ENCODE measurements at places on chromosomes 3 and 15. TPM values are rescaled to one million over a fixed set of nuclear protein-coding genes. Genes with fewer than 3 reads are reported as not detected.

DNA sequence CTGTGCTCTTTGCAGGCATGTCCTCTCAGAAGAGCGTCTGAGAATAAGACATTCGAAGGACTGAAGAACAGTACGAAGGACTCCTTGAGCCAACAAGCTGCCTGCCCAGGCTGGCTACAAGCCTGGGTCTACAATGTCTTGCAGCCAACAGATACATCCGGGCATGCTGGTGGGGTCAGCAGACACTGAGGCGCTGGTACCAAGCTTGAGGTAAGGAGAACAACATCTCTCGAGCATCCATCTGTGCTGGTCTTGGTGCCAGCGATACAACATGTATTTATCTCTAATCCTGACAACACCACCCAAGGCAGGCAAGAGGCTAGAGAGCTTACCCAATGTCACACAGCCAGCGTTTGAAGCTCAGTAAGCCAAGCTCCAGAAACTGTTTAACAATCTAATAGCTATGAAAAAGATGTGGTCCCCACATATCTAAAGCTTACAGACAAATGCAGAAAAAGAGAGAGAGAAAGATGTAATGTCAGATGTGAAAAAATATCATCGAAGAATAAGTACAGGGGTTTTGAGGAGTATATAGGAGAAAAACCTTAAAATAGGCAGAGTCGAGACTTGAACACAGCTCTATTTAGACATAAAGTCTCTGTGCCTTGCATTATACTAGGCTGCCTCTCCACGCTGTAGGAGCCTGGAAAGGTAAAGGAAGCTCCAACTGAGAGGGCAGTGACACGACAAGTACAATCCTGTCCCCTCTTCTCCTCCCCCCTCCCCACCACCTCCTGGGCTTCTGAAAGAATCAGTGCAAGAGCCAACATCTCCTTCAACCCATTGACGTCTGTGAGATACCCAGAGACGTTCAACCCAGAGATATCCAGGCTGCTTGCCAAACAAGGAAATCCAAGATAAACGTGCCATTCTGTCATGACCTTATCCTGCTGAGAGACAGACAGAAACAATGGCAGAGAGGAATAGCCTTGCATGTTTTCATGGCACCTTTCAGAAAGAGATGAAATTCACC lies 39.4 kb downstream of the WWTR1 start:
- H3K36me3 ChIP-seq, result no peaks in the 10 kb centered on the region
- H3K27ac ChIP-seq, result peak overlapping the region; percentile 19
- DNase-seq, result no peak
- no peaks in the 10 kb centered on the region for H3K4me1 ChIP-seq
- H3K4me3 ChIP-seq, result no peak overlapping the region

DNA sequence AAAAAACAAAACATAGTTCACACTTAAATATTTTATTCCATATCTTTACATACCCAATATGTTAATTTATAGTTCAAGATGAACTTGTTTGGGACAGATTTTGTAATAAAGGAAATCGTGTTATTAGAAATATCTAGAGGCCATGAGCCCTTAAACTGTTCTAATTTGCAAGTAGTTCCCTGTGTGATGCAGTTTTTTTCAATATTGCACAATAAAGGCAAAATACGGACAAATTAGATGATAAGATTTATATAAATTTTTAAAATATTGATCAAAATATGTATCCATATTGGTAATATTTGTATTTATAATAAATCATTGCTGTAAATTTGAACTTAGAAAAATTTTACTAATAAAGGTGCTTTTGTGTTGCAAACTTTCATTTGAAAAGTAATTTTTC lies 23.8 kb downstream of the CTNNB1 start:
- DNase-seq, result no peak
- H3K36me3 ChIP-seq, result peaks cover 43% of the 10 kb centered on the region
- H3K27me3 ChIP-seq, result no peaks in the 10 kb centered on the region
- no peak overlapping the region for H3K4me3 ChIP-seq
- no peak overlapping the region for H3K27ac ChIP-seq

The SLC12A1 gene
- total RNA-seq, result not detected

DNA sequence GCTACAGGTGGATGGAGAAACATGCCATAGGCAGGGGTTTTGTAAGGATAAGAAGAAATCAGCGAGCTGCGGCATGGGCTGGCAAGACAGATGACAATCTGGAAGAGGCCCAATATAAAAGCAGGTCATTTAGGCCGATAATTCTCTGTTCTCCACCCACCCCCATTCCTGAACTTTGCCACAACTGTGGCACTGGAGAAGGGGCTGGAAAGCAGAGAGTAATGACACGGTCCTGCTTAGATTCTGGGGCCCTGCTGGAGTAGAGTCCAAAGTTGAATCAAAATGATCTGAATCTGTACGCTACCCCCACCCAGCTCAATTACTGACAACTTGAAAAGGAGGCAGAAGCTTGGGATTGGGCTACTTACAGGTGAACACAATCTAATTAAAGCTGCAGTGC lies 18.4 kb upstream of the BUB1B start:
- no peaks in the 10 kb centered on the region for H3K36me3 ChIP-seq
- H3K4me3 ChIP-seq, result no peak overlapping the region
- no peak overlapping the region for H3K27ac ChIP-seq
- no peak for DNase-seq
- no peaks in the 10 kb centered on the region for H3K4me1 ChIP-seq
- no peaks in the 10 kb centered on the region for H3K27me3 ChIP-seq

The FANCD2OS gene
- not detected for total RNA-seq

The IL17RD gene
- total RNA-seq, result 15.9 TPM

DNA sequence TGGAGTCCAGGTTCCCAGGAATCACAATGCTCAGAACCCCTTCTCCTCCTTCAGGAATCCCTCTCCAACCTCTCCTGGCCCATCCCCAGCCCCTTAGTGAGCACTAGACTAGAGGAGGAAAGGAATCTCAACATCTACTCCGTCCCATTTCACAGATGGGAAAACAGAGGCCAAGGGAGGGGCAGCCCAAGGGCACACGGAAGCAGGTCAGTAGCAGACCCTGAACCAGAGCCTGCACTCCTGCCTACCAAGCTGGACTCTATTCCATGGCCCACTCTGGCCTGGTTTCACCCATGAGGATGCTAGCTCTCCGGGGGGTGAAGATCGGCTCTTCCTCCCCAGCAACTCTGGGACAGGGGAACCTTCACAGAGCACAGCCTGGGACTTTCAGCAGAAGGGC lies 14.3 kb downstream of the SEMA7A start:
- H3K27me3 ChIP-seq, result no peaks in the 10 kb centered on the region
- no peak overlapping the region for H3K4me3 ChIP-seq
- H3K27ac ChIP-seq, result peak overlapping the region; percentile 94
- H3K36me3 ChIP-seq, result peaks cover 36% of the 10 kb centered on the region
- DNase-seq, result no peak

GRCh38 chr15:47961401-47962090 lies 159.2 kb upstream of the SLC24A5 start:
- H3K27ac ChIP-seq, result no peak overlapping the region
- no peaks in the 10 kb centered on the region for H3K36me3 ChIP-seq

The CACNA2D2 gene
- 2.2 TPM for total RNA-seq

The IQCF2 gene
- not detected for total RNA-seq

DNA sequence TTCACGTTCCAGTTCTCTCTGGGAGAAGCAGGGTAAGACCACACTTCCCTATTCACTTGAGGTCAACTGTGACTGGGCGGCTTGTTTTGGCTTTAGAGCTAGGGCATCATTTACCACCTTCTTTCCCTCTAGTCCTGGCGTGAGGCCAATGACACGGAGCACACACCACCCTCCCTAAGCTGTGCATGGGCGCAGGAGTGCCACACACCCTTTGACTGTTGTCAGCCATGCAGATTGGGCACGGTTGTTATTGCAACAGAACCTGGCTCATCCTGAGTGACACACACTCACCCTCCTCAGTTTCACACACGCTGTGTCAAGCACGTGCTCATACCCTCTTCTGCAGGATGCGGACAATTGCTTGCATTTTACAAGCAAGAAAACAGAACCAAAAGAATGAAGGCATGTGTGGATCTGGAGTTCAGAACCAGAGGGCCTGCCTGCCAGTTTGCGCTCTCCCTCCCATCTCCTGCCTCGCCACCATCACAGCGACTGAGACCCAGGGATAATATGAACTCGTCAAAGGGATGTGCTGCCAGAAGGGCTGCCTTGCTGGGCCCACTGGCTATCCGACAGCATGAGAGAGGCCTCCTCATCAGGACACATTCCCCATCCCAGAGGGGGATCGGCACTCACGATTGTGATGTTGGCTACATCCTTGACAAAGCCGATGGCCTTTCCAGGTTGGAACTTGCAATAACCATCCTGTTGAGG lies 17.6 kb downstream of the CTSH start:
- no peaks in the 10 kb centered on the region for H3K27me3 ChIP-seq
- peak; percentile 53 for DNase-seq
- H3K4me1 ChIP-seq, result peaks cover 28% of the 10 kb centered on the region

- peak overlapping the region; percentile 63 for H3K4me3 ChIP-seq
- DNase-seq, result no peak
- peaks cover 30% of the 10 kb centered on the region for H3K4me1 ChIP-seq
- H3K27ac ChIP-seq, result peak overlapping the region; percentile 85
- peaks cover 7% of the 10 kb centered on the region for H3K36me3 ChIP-seq
Observed at GRCh38 chr3:37993460-37993819, 2.9 kb downstream of the VILL start.

The ITIH1 gene
- total RNA-seq, result 1.8 TPM

The IFT57 gene
- 34.8 TPM for total RNA-seq

The LIPC gene
- total RNA-seq, result 0.60 TPM

- H3K27me3 ChIP-seq, result no peaks in the 10 kb centered on the region
- no peaks in the 10 kb centered on the region for H3K4me1 ChIP-seq
- no peaks in the 10 kb centered on the region for H3K36me3 ChIP-seq
- H3K4me3 ChIP-seq, result no peak overlapping the region
Observed at GRCh38 chr3:155423526-155424322, 130.2 kb upstream of the STRIT1 start.

DNA sequence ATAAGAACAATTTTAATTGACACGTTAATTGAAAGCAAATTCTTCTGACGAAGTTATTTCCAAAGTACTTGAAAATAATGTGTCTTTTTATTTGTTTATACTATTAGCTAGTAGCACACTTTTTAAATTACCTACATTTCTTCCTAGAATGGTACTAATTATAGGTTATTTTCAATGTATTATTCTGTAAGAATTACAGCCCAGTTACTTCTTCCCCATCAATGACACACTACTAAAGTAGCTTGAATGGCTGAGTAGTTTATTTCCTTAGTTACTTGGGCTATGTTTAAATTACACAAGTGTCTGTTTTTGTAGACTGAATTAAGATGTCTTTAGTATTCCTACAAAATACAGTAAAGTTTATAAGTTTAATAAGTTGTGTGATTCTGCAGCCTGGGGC lies 217.6 kb upstream of the IL12A start:
- peaks cover 4% of the 10 kb centered on the region for H3K4me1 ChIP-seq
- no peak overlapping the region for H3K4me3 ChIP-seq
- H3K27ac ChIP-seq, result no peak overlapping the region
- H3K36me3 ChIP-seq, result no peaks in the 10 kb centered on the region
- H3K27me3 ChIP-seq, result peaks cover 4% of the 10 kb centered on the region

DNA sequence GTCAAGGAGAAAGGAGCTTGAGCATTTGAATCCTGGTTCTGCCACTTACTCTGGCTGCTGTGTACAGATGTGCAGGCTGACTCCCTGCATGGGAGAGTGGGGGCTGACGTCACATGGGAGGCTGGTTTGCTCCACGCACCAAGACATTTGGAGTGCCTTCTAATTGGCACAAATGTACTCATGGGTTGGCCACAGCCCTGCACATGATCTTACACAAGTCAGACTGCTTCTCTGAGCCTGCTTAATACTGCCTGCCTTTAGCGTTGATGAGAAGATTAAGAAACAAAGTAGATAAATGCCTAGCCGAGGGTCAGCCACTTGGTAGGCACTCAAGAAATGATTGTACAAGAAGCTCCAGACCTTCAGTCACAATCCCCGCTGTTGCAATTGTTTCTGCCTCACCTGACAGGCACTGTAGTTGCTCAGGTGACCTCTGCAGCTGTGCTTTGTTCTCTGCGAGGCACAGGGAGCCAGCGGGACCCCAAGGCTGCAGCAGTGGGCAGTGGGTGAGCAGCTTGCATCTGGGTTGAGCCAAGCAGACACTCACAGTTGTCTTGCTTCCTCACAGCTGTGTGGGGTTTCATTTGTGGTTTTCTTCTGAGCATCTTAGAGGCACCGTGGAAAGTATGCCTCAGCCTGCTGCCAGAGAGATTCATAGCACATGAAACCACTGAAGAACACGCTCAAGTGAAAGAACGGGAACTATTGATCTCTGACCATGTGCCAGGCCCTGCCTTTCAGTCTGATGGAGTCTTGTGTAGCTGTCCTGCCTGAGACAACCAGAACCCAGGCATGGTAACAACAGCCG lies 33.1 kb downstream of the GRK7 start:
- H3K27me3 ChIP-seq, result no peaks in the 10 kb centered on the region
- H3K4me3 ChIP-seq, result no peak overlapping the region
- no peaks in the 10 kb centered on the region for H3K36me3 ChIP-seq
- peaks cover 18% of the 10 kb centered on the region for H3K4me1 ChIP-seq
- peak overlapping the region; percentile 81 for H3K27ac ChIP-seq

The IL17RB gene
- total RNA-seq, result 0.17 TPM

The HRG gene
- not detected for total RNA-seq

- H3K36me3 ChIP-seq, result peaks cover 100% of the 10 kb centered on the region
- H3K27ac ChIP-seq, result no peak overlapping the region
- H3K27me3 ChIP-seq, result no peaks in the 10 kb centered on the region
- H3K4me1 ChIP-seq, result peaks cover 59% of the 10 kb centered on the region
Observed at GRCh38 chr3:53230789-53231188, 25.0 kb downstream of the TKT start.

- H3K36me3 ChIP-seq, result no peaks in the 10 kb centered on the region
- no peak overlapping the region for H3K4me3 ChIP-seq
- no peak overlapping the region for H3K27ac ChIP-seq
- H3K4me1 ChIP-seq, result no peaks in the 10 kb centered on the region
Observed at GRCh38 chr3:13537909-13538296, 11.0 kb upstream of the FBLN2 start.

The NRROS gene
- 30.8 TPM for total RNA-seq

DNA sequence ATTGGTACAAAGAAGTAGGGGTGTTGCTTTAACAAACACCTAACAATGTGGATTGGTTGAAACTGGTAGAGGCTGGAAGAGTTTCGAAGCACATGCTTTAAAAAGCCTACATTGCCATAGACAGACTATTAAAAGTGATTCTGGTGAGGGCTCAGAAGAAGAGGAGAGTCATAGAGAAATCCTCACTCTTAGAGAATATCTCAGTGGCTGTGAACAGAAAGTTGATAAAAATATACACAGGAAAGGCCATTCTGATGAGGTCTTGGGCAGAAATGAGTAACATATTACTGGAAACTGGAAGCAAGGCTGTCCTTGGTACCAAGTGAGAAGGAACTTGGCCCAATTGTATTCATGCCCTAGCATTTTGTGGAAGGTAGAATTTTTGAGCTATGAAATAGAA lies 173.7 kb upstream of the CRBN start:
- H3K4me1 ChIP-seq, result no peaks in the 10 kb centered on the region
- H3K36me3 ChIP-seq, result no peaks in the 10 kb centered on the region
- H3K4me3 ChIP-seq, result no peak overlapping the region
- H3K27ac ChIP-seq, result no peak overlapping the region

- DNase-seq, result no peak
- no peak overlapping the region for H3K4me3 ChIP-seq
- H3K36me3 ChIP-seq, result peaks cover 5% of the 10 kb centered on the region
- H3K4me1 ChIP-seq, result no peaks in the 10 kb centered on the region
- H3K27me3 ChIP-seq, result no peaks in the 10 kb centered on the region
- H3K27ac ChIP-seq, result no peak overlapping the region
Observed at GRCh38 chr3:23590424-23591273, 215.1 kb upstream of the UBE2E1 start.

Measured in spleen (tissue), 13 donors.